ENCODE measurements at places on chromosomes 5 and 9.
A peak's percentile ranks its signal among the peaks of the same experiment; 100 is the strongest.

DNA sequence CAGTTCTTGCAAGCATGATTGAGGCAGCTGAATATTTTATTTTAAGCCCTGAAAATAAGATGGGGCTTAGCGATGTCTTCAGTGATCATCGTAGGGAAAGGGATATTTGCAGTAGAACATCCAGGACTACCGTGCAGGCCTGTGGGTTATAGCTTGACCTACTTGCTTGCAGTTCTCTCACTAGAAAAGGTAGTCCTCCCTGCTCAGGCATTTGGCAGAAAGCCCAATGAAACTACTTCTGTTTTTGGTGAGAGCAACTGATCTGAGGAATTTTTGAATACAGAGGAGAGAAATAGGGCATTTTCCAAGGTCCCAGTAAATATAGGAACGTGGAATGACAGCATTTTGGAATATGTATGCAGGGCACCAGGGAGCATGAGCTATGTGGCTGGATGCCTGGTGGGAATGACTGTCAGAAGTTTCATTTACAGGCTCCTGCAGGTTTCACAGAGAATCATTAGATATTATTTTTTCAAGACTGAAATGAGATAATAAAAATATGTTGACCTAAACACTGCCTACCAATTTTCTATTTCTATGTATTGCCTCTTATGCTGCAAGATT lies 417.9 kb upstream of the ACTBL2 start:
- DNase-seq = no peak

- DNase-seq = no peak
Measured at GRCh38 chr9:27125030-27125429, 16.0 kb downstream of the TEK start.

DNA sequence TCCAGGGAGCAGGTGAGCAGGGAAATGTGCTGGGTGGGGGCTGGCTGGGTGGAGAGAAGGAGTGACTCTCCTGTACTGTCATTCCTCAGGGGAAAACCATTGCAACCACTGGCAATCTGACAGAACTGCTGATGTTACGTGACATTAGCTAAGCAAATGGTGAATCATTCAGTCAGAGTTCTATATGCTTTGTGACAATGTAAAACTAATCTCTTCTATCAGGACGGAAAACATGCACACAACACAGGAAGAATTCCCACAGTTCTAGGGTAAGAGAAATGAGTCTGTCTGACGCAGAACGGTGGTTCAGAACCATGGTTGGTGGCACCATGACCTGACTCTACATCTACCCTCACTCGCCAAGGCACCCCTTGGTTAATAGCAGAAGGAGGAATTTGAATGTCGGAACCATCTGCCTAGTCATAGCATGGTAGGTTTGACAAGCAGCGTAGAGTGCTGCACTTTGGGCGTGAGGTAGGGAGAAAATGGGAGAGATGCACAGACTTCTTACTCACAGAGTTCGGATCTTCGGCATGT lies 243.6 kb upstream of the PANK3 start:
- DNase-seq = no peak

DNA sequence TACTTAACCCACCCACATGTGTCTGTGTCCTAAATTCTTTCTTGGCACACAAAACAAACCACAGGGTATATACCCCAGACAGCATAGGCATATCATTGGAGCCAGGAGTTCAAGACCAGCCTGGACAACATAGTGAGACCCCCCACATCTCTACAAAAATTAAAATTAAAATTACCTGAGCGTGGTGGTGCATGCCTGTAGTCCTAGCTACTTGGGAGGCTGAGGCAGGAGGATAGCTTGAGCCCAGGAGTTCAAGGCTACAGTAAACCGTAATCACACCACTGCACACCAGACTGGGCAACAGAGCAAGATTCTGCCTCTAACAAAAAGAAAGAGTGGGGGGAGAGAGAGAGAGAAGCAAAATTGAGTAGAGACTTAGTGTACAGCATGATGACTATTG lies 4.6 kb upstream of the AGTPBP1 start:
- DNase-seq = no peak

DNA sequence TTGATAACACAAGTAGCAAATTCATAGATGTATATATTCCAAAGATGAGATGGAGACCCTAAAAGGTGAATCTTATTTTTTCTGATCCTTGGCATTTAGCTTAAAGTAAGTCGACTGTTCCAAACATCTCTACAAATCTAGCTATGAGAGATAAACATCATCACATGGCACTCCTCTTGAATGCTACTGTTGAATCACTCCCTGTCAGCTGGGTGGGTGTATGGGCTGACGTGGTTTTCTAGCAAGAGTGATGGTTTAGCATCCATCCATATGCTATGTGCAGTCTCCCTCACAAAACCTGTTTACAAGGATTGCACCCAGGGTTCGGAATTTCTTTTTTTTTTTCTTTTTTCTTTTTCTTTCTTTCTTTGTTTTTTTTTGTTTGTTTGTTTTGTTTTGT lies 13.8 kb downstream of the ACO1 start:
- no peak for DNase-seq

DNA sequence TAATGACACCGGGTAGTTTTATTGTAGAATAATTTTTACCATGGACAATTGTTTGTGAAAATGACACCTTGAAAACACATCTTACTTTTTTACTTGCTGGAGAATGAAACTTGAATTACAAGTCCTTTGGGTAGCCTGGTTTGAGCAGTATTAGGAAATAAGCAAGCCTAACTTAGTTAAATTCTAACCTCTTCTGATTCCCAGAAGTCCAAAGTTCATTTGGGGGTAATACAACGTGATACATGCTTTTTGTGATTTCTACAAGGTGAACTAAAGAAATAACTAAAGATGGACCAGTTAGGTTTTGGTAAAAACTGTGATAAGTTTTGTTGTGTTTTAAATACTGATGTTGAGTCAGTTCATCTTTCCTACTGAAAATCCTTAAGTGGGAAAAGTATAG lies 135.4 kb upstream of the DMRT1 start:
- DNase-seq = no peak

GRCh38 chr9:107161338-107161737 lies 121.7 kb upstream of the RAD23B start:
- peak; percentile 78 for DNase-seq

DNA sequence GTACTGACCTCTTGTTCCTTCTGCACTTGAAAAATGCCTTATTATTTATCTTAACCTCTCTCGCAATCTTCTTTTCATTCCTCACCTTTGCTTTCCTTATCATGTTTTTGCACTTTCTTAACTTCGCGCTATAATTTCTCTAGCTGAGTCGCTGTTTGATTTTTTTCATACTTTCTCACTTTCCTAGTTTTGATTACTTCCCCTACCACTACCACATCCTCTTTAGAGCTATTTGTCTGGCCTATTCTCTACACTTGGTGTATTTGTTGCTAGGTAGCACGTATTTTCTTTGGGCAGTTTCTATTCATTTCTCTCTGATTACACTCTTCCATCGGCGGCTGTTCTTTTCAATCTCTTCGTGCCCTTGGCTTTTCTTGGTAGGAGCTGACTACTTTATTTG lies 611.8 kb downstream of the BNC2 start:
- no peak for DNase-seq

- DNase-seq = no peak
Measured at GRCh38 chr9:37001459-37001858, 32.6 kb downstream of the PAX5 start.

- DNase-seq = no peak
Measured at GRCh38 chr5:203246-203930, 12.1 kb downstream of the LRRC14B start.

GRCh38 chr9:132887181-132888120 lies 8.8 kb downstream of the SPACA9 start:
- DNase-seq = no peak

- DNase-seq = no peak
Measured at GRCh38 chr5:133287500-133287899, 235.7 kb downstream of the HSPA4 start.

- DNase-seq = no peak
Measured at GRCh38 chr5:137794863-137795262, 40.7 kb upstream of the HNRNPA0 start.

DNA sequence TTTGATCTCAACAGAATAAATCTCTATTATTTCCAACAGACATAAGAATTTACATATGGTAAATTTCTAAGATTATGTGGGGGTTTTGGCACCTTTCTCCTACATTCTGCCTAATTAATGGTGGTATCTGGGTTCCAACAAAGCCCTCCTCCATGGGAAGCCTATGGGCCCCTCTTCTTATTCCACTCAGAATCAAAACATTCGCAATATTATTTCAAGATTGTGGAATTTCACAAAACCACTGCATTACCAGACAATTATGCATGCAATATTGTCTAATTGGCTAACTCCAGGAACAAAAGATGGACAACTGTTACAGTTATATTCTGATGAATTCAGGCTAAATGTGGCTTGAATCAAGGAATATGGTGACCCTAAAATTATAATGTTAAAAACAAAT lies 434.0 kb downstream of the NFIB start:
- DNase-seq = no peak

DNA sequence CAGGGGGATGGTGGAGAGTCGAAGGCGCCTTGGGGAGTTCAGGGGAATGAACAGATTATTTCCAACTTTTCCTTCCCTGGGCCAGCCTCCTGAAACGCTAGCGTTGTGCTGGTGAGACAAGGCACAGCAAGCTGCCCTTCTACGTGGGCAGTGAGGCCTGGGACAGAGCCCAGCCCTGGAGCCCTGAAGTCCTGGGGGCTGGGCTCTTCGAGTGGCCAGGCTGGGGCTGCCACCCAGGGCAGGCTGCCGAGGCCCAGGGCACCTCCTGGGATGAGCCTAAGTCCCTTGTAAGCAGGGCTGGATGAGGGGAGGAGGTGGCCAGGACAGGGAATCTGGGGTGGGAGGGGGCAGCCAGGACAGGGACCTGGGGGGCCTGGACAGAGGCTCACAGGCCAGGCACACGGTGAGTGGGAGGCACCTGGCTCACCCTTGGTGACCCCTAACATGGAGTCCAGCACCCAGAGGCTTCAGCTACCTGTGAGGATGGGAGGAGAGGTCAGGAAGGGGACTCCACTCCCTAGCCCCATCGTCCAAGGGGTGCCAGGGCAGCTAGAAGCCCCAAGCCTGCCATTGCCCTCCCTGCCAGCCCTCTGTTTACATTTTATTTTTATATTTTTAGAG lies 1.3 kb upstream of the LCN12 start:
- no peak for DNase-seq

DNA sequence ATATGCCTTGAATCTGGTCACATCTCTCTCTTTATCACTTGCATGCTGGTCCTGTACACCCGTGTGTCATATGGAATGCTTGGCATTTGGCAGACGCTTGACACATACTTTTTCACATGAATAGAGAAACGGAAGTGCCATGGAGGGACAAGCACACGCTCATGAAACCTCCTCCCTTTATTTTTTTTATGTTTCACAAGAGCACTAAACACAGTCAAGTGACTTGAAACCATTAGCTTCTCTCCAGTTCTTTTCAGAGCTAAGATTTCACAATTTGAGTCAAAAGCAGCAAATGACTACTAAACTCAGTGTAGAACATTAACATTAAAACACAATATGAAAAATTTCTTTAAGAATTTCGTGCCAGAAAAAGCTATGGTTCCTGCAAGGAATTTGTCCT lies 151.1 kb downstream of the DOCK2 start:
- DNase-seq = no peak

- DNase-seq = peak; percentile 17
Measured at GRCh38 chr5:83450183-83450966, 21.2 kb upstream of the VCAN start.

- peak; percentile 70 for DNase-seq
Measured at GRCh38 chr5:61330341-61330844, 1.7 kb upstream of the ZSWIM6 start.

DNA sequence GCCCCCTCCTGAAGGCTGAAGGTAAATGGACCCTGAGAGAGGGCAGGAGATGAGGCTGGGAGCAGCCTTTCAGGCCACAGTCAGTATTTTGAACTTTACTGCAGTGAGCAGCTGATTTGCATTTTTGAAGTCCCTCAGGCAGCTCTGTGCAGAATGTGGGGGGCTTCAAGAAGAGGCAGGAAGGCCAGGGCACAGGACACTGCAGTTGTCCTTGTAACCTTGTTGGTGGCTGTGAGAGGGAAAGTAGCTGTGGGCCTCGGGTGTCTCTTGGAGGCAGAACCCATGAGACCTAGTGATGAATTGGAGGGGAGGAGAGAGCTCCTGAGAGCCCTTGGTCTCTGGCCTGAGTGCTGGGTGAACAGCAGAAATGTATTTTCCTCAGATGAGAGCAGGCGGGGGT lies 2.6 kb downstream of the CCDC180 start:
- no peak for DNase-seq

- DNase-seq = no peak
Measured at GRCh38 chr9:121990600-121991306, 102.4 kb downstream of the TTLL11 start.

DNA sequence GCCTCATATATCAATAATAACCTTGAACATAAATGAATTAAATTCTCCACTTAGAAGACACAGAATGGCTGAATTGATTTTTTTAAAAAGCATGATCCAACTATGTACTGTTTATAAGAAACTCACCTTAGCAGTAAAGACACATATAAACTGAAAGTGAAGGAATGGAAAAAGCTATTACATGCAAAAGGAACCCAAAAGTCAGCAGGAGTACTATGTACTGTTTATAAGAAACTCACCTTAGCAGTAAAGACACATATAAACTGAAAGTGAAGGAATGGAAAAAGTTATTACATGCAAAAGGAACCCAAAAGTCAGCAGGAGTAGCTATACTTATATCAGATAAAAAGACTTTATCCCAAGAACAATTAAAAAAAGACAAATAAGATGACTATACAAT lies 204.8 kb downstream of the TMEM161B start:
- DNase-seq = no peak

DNA sequence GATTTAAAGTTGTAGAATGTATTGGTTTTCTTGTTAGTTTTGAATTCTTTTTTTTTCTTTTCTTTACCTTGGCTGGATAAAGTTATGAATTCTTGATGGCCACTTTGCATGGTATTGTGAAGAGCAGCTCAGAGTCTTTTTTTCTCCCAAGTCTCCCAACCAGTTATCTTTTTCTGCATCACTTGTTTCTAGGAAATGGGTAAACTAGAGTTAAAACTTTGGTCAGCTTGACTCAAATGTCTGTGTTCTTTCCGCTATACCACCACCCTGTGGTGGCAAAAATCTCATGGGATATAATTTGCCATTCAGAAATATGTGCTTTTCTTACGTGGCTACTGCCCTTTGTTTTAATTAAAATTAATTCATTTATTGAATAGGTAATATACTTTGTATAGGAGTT lies 113.2 kb downstream of the UNC13B start:
- no peak for DNase-seq

GRCh38 chr9:2132484-2133082 lies 117.4 kb downstream of the SMARCA2 start:
- no peak for DNase-seq
